Activated naive CD8-positive, alpha-beta T cell treated with anti-CD3 and anti-CD28 coated beads, Interleukin-2, amount 50 U/mL, for 24 hours (primary cell): ENCODE measurements at places on chromosomes 1 and 21.

DNA sequence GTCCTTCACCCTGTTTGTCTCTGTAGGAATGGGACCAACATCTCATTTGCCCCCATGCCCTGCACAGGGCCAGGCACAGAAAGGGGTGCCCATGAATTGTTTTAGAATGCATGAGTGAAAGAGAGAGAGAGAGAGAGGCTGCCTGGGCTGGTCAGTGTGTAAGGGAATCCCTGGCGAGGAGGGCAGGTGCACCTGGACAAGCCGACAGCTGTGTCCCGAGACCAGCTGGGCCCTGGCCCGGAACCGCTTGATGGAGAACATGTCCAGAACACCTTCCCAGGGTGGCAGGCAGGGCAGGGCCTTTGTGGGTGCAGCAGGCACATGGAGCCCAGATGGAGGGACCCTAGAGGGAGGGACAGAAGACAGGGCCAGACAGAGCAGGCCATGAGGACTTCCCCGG lies 22.7 kb downstream of the SPOCD1 start:
- no peak for DNase-seq

GRCh38 chr1:59108481-59109317 lies 188.2 kb upstream of the FGGY start:
- no peak for DNase-seq

GRCh38 chr1:154860156-154860870 lies 9.8 kb downstream of the KCNN3 start:
- no peak for DNase-seq

- no peak for DNase-seq
These were observed 73.9 kb downstream of the ACTL8 start for GRCh38 chr1:17828991-17829390.

GRCh38 chr1:104018922-104019674 lies 269.4 kb downstream of the AMY1C start:
- no peak for DNase-seq

DNA sequence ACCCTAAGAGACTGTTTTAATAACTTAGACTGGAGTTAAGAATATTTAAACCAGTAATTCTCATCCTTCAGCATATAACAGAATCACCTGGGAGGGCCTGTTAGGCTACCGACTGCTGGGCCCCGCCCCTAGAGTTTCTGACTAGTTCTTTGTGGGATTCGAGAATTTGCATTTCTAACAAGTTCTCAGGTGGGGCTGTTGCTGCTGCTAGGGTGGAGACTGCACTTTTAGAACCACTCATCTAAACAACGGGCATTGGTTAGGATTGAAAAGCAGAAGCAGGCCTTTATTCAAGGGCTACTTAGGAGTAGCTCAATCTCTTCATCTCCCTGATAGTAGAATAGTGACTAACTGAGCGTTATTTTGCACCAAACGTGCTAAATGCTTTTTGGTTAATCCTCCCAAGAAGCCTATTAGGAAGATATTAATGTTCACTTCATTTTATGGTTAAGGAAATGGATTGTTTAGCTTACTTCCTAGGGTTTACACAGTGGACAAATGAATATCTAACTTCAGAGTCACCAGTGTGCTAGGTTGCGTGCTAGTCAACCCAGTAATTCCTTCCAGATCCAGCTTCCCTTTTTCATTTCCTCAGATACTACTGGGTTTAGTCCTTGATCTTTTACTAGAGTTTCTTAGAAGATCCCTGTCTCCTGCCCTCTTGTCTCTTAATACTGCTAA lies 31.1 kb upstream of the UAP1 start:
- no peak for DNase-seq

GRCh38 chr1:200240656-200241055 lies 169.2 kb downstream of the ZNF281 start:
- DNase-seq, result no peak

DNA sequence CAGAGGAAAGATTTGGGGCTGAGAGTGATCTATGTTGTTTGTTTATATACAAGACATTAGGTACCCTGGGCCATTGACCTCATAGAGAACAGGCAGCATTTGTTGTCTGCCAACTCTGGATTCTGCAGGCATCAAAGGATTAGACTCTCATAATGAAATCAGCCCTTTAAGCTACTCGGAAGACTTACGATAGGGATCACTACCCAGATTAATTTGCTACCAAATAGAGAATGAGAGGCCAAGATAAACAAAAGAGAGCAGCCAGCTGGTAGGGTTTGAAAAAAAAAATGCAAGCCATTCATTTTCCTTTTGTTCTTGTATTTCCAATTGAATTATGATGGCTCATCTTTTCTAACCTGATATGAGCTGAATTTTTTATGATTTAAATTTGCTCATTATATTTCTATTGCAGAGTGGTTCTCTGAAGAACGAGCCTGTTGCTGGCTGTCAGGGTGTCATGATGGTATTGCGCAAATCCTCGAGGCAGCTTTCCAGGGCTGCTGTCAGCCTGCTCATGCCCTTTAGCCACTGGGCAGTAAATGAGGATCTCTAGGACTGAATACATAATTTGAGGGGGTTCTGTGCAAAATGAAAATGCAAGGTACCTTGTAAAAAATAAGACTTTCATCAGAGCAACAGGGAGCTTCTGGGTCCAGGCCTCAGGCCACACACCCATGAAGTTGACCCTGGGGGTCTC lies 116.4 kb upstream of the KCNJ15 start:
- DNase-seq, result no peak

DNA sequence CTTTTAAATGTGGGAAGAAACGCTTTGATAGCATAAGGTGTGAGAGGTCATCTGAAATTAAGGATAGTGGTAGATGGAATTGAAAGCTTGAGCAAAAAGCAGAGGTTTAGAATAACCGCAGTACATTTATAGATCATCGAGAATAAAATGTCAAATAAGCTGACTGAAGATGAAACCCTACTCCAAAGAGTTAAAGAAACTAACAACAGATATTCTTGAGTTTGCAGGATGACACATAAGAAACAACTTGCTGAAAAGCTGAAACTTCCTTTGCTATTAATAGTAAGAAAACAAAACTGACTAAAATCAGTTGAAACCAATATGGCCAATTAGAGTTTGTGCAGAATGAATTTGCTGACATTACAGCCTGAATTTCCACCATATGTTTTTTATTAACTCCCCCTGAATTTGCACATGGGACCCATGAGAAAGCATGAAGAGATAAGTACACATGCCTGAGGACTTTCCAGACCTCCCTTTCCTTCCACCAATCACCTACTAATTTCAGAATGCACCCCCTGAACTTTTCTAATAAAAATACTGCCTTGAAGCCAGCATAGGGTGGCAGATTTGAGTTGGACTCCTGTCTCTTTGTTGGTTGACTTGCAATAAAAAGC lies 1.7 kb upstream of the C1orf185 start:
- no peak for DNase-seq

- DNase-seq, result no peak
These were observed 1.5 kb upstream of the ARHGEF11 start for GRCh38 chr1:157047062-157047410.

GRCh38 chr1:80468356-80468755 lies 1332.4 kb upstream of the ADGRL2 start:
- no peak for DNase-seq

- no peak for DNase-seq
These were observed 129.9 kb downstream of the RERE start for GRCh38 chr1:8687538-8687937.

- no peak for DNase-seq
These were observed 64.1 kb upstream of the BMP8A start for GRCh38 chr1:39427374-39427773.

DNA sequence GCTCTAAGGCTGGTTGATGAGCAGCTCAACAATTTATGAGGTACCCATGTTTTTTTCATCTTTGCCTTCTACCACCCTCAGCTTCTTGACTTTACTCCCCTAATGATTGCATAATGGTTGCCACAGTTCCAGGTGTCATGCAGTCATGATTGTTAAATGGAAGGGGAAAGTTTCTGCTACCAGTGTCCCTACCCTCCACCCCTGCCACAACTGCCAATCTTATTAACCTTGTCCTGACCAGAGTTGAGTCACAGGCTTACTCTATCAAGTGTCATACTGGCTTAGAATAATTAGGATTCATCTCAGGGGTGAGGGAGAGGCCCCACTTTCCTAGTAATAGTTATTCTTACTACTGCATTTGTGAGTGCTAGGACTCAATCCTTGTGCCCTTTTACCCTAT lies 7.9 kb upstream of the FUBP1 start:
- DNase-seq, result peak; percentile 26

DNA sequence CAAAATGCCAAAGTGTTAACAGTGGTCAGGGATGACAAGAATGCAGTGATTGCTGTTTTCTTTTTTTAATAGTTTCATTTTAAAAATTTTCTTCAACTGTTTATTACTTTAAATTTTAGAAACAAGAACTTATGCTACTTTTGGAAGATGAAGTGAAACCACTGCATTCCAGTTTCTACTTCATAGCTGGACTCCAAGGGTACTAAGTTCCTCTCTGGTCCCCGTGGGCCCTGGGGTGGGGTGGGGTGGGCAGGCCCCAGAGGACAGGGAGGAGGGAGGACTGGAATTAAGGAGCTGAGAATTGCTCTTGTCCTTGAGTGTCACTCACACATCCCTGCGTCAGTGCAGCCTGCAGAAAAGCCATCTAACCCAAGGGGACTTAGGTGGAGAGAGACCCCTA lies 97.3 kb downstream of the RAVER2 start:
- DNase-seq, result no peak

- DNase-seq, result no peak
These were observed 12.6 kb downstream of the IL10RB start for GRCh38 chr21:33278721-33279120.

DNA sequence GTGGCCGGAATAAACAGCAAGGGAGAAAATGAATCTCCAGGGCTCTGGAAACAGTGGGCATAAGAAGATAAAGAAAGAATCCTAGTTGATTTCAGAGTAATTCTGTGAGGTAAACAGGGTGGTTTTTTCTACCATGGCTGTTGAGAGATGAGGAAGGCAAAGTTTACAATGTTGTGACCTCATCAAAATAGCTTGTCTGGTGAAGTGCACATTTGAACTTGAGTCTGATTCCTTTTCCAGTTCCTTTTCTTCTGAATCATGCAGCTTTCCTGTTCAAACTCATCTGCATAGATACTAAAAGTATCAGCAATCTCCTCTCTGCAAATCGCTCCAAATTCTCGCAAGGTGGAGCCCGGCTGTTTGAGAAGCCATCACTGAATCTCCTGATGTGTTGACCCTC lies 161.7 kb downstream of the PLPP3 start:
- no peak for DNase-seq

DNA sequence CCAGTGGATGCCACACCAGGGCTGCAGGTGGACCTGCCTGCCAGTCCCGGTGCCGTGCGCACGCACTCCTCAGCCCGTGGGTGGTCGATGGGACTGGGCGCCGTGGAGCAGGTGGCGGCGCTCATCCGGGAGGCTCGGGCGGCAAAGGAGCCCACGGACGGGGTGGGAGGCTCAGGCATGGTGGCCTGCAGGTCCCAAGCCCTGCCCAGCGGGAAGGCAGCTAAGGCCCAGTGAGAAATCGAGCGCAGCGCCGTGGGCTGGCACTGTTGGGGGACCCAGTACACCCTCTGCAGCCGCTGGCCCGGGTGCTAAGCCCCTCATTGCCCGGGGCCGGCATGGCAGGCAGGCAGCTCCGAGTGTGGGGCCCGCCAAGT lies 1171.8 kb upstream of the B3GALT2 start:
- DNase-seq, result no peak
